Endodermal cell (in vitro differentiated cells): ENCODE measurements at places on chromosomes 6 and 20. TPM values are rescaled to one million over a fixed set of nuclear protein-coding genes. Genes with fewer than 3 reads are reported as not detected.

Gene TIAM2
- 11.0 to 19.9 TPM (median 15.7 TPM) in 3 replicates for total RNA-seq

Gene HDGFL1
- total RNA-seq, result not detected in 3 replicates

DNA sequence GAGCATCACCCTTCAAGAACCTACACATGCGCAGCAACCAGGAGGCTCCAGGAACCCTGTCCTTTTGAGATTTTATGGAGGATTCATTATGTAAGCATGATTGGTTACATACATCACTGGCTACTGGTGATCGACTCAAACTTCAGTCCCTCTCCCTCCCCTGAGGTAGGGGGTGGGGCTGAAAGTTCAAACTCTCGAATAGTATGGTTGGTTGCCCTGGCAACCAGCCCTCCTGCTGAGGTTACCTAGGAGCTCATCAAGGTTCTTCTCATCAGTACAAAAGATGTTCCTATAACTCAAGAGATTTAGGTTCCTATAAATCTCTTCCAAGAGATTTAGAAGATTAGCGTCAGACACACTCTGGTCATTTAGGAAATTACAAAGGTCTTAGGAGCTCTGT lies 21.9 kb upstream of the ZSCAN9 start:
- DNase-seq, result peak; percentile 83

DNA sequence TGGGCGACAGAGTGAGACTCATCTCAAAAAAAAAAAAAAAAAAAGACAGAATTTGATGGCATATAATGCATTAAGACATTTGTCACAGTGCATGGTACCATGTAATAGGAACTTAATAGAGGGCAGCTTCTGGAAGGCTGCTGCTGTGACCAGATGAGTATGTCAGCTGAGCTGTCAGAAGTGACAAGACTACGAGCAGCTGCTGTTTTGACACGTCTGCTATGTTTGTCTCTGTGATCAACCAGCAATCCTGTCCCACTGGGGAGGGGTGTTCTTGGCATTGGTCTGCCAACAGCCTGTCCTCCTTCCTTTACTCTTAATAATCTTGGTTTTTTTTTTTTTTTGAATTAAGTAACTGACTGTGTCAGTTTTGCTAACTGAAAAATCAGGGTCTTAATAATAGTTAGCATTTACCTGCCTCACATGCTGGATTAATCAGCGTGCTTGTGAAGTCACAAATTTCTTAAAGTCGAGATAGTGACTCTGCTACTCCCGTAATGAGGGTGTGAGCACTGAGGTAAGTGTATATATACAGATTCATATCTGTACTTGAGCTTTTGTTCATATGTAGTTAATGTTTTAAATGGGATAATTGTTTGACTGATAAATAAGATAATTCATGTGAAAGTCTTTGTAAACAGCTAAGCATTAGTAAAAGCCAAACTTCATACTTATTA lies 152.4 kb downstream of the BMP2 start:
- DNase-seq, result no peak

DNA sequence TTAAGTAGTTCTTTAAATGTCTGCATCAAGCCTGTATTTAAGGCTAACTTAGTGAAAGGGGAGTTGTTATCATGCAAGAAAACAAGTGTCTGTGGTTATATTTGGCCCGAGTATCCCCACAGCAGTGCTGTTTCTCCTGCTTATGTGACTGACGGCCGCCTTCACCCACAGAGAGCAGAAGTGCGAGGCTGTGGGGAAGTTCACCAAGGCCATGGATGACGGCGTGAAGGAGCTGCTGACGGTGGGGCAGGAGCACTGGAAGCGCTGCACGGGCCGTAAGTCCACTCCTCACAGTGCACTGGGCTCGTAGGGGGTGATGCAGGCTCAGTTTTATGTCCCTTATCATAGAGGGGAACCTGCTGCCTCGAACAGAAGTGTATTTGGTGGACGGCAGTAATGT lies 53.2 kb upstream of the SYNJ2 start:
- no peak for DNase-seq
